ENCODE measurements at places on chromosomes 3 and 15.
A peak's percentile ranks its signal among the peaks of the same experiment; 100 is the strongest.

DNA sequence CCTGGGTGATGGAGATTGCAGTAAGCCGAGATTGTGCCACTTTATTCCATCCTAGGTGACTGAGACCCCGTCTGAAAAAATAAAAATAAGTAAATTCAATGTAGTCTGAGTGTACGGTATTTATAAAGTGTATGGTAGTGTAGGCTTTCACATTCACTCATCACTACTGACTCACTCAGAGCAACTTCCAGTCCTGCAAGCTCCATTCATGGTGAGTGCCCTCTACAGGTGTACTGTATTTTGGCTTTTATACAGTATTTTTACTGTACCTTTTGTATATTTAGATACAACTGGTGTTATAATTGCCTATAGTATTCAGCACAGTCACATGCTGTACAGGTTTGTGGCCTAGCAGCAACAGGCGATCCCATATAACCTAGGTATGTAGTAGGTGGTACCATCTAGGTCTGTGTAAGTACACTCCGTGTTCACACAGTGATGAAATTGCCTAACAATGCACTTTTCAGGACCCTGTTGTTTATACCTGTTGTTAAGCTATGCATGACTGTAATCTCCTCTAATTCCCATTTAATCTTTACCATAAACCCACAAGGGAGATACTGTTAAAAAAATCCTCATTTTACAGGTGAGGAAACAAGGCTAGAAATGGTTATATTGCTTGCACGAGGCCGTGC lies 19.3 kb downstream of the CACNA1D start:
- DNase-seq, result no peak

- no peak for DNase-seq
Measured at GRCh38 chr15:89195836-89196235, 25.5 kb downstream of the RLBP1 start.

- DNase-seq, result peak; percentile 41
Measured at GRCh38 chr3:38346587-38347410, at the start of gene XYLB. Gene XYLB (plus strand): TSS chr3:38346785. CDS start chr3:38346869, 84 bp downstream.

GRCh38 chr15:62107571-62108121 lies 40.9 kb downstream of the C2CD4A start:
- DNase-seq, result no peak

DNA sequence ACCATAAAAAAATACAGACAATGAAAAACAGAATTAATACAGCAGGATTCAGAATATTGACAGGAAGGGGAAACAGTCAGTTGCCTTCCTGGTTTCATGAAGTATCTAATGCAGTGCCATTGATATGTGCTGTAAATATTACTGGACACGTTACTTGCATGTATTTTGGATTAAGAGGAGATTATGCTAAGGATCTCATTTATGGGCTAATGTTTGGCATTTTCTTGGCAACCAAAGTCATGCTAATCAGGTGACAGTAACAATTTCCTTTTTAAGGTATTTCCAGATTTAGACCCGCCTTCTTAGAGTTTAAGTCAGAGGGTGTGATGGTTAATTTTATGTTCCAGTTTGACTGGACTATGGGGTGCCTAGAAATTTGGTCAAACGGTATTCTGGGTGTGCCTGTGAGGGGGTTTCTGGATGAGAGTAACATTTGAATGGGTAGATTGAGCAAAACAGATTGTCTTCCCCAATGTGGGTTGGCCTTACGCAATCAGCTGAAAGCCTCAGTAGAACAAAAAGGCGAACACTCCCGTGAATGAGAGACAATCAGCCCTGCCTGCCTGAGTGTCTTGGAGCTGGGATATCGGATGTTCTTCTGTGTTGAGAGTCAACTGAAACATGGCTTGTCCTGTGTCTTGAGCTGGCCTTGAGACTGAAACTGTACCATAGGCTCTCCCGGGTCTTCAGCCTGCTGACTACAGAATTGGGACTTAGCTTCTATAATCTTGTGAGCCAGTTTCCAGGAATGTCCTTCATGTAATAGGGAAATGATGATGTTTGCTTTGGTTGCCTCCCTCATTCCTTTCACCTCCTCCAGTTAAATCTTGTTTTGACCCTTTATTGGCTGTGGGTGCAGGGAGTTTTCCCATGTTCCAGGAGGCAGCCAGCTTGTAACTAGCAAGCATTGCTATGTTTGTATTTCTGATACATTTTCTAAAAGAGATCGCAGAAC lies 10.5 kb downstream of the SQOR start:
- no peak for DNase-seq
